ENCODE measurements at places on chromosomes 5 and 9. TPM values are rescaled to one million over a fixed set of nuclear protein-coding genes. Genes with fewer than 3 reads are reported as not detected.

Gene CCL28
- 8.6 TPM for total RNA-seq

Gene WNT8A
- not detected for total RNA-seq

Gene EEIG1
- 93.3 TPM for total RNA-seq

Gene F12
- total RNA-seq = 9.2 TPM

Gene DCANP1
- not detected for total RNA-seq

Gene PIP5KL1
- total RNA-seq = 2.5 TPM

Gene DMRT2
- total RNA-seq = not detected

Gene C9orf78
- total RNA-seq = 76.4 TPM

Gene DIPK1B
- not detected for total RNA-seq

Gene SGCD
- 0.11 TPM for total RNA-seq

Gene TTF1
- 23.9 TPM for total RNA-seq

Gene PAEP
- total RNA-seq = not detected

Gene ARID3C
- total RNA-seq = 0.44 TPM

Gene ERCC8
- 14.4 TPM for total RNA-seq

Gene FBN2
- 0.09 TPM for total RNA-seq

Gene DAB2
- total RNA-seq = 2.7 TPM

Gene FBLL1
- not detected for total RNA-seq

Gene LCN2
- not detected for total RNA-seq

Gene LSM11
- total RNA-seq = 7.9 TPM

Gene SLC23A1
- total RNA-seq = 0.33 TPM

Gene CDK9
- 108 TPM for total RNA-seq

Gene CARTPT
- not detected for total RNA-seq

Gene GABRG2
- not detected for total RNA-seq

Gene FABP6
- total RNA-seq = not detected

Gene OTP
- not detected for total RNA-seq

Gene ZDHHC11
- total RNA-seq = 4.5 TPM

Gene PCDHA4
- not detected for total RNA-seq

Gene ADCY2
- total RNA-seq = not detected

Gene RALGPS1
- total RNA-seq = 1.6 TPM

Measured in CD8-positive, alpha-beta memory T cell (primary cell).